ENCODE measurements at places on chromosomes 2 and 18.

- no peak for DNase-seq
Observed at GRCh38 chr2:149926149-149926548, 338.6 kb upstream of the MMADHC start.

DNA sequence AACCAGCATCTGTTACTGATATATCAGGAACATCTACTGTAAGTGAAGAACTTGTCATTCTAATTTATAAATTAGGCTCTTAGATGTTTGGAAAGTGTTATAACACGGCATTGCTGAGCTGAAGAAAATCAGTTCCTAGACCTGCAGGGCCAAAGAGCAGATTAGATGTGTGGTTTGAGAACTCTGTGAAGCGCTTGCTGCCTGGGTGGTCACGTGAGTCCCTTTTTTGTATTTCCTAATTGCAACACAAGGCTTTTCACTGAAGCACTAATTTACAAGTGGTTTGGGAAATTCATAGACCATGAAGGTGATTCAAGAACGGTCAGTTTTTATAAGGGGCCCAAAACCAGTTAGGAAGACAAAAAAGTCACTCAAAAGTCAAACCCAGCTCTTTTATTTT is 106.9 kb upstream of the SP3 start:
- no peak for DNase-seq

- no peak for DNase-seq
Observed at GRCh38 chr2:20555954-20556353, 94.9 kb downstream of the HS1BP3 start.

DNA sequence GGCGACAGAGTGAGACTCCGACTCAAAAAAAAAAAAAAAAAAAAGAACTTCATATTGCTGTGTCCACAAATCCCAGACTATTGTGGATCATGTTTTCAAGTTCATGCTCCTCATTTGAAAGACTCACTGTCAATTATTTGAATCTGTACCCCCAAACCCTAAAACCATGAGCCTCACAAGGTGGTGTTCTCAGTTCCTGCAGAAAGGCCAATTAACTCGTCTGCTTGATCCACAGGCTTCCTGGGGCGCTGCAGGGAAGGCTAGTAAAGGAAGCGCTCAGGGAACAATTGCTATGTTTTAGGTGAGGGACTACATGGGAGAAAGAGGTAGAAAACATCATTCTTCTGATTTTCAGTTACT is 396.8 kb upstream of the NETO1 start:
- no peak for DNase-seq

DNA sequence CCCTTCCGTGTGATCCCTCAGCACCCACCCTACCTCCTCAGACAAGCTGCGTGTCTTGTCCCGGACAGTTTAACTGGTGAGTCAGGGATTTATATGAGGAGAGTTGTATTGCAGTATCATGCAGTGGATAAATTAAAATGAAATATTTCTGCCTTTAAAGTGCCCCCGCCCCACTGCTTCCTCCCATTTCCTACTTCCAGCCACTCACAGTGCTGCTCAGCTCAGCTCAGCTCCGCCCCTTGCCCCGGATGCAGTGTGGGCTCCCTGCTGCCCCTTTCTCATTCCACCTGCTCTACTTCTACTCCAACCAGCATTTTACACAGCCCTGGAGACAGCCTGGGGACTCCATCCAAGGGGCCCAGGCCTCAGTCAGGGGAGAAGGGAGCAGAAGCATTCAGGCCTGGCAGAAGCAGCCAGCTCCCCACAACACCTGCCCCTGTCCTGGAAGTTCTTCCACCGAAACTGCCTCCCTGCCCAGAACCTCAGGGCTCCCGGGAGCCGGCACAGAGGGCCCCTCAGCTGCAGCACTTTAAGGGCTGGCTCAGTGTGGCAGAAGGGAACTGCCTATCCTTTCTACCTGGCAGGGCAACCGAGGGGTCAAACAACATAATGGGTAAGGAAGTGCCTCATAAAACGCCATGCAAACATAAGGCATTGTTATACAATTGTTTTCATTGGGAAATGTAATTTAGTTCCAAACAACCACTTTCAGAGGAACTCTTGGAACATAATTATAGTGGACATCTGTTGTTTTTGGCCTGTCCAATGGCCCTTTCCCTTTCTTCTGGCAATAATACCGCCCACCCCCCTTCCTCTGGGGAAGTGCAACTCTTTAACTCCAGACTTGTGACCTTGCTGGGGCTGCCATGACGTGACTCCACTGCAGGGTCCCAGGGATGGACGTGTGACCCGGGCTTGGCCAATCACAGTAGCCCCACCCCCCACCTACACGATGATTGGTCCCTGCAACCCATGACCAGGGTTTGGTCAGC is 102.3 kb downstream of the LIPG start:
- DNase-seq, result no peak

- no peak for DNase-seq
Observed at GRCh38 chr2:127389778-127390435, 2.1 kb upstream of the MAP3K2 start.

DNA sequence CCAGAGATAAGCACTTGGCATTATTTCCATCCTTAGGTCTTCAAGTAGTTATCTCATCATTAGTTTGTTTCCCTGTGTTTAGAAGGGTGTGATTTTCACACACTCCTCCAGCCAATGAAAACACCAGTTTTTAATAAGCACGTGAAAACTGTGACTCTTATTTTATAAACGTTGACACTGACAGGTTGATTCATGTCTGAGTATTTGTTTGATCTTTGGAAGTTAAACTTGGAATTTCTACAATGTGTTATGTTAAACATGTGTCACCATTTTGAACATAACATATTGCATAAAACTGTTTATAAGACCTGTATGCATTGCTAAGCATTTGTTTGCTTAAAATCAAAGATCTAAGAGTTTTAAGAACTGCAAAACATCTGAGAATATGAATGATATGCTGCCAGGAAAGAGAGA is 27.6 kb downstream of the SLC40A1 start:
- no peak for DNase-seq

- no peak for DNase-seq
Observed at GRCh38 chr18:78554944-78555608, 424.5 kb upstream of the SALL3 start.

GRCh38 chr18:75036917-75037688 is 171.8 kb downstream of the PTGR3 start:
- DNase-seq, result no peak

DNA sequence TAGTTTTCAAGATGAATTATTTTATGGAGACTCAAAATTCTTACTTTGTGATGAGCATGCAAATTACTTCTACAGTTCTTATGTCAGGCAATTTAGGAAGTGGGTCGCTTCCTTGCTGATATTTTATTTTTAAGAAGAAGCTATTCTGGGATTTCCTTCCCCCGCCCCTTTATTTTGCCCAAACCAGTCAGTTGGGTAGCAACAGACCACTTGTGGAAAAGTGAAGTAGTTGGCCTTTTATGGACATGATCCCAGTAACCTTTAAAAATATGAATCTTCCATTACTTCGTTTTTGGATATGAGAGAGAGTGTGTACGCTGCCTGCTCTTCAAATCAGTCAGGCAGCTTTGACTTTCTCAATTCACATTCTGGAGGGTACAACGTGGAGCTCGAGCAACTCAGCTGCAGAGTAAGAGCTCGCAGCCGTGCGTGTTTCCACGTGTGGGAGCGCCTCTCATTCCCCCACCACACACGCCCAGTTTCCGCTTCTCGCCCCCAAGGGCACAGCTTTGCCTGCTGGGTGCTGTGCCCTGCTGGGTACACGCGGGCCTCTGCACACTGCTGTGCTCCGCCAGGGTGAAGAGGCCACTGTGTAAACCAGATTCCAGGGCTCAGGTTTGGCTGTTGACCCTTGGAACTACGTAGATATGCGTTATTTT is 92.6 kb downstream of the ITGB1BP1 start:
- no peak for DNase-seq

- no peak for DNase-seq
Observed at GRCh38 chr18:63138436-63139340, 180.9 kb downstream of the BCL2 start.

- DNase-seq, result no peak
Observed at GRCh38 chr18:64806232-64806631, 657.3 kb upstream of the LINC00305 start.

- no peak for DNase-seq
Observed at GRCh38 chr2:69773206-69773605, 31.3 kb downstream of the ANXA4 start.

DNA sequence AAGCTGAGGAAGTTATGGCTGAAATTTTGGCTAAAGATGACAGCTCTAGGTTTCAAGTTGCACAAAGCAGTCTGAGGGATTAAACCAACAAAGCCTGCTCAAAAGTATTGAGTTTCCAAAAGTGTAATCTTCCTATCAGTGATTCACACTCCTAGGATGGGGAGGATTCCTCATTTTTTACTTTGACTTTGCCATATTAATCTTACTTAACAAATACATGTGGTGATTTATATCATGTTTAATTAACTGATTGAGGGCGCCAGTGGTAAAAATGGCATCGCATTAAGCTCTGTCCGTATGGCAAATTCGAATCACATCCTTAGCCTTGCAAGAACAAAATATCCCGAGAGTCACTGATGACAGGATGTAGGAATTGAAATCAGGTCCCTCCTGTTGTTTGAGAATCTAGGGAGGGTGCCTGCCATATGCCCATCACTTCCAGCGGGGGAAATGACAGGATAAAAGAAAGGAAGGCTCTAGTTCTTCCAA is 78.1 kb upstream of the ETAA1 start:
- no peak for DNase-seq
